ENCODE measurements at places on chromosomes 13 and 19.

- no peak for DNase-seq
Observed at GRCh38 chr13:67147342-67148133, 82.6 kb downstream of the PCDH9 start.

- DNase-seq: peak; percentile 16
Observed at GRCh38 chr19:15091918-15092753, 10.1 kb downstream of the OR1I1 start.

DNA sequence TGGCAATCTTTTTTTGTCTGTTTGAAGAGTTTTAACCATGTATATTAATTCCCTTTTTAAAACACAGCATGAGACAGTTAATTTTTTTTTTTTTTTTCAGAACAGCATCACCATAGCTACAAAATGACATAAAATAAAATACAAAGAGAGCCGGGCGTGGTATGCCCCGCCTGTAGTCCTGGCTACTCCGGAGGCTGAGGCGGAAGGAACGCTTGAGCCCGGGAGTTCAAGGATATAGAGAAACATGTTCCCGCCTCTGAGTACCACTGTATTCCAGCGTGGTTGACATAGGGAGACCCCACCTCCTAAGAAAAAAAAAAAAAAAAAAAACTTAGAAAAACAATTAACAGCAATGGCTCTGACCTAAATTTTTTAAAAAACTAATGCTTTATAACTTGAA lies 10.0 kb upstream of the INSR start:
- no peak for DNase-seq

GRCh38 chr19:49347835-49348234 lies 12.6 kb downstream of the CD37 start:
- DNase-seq: no peak

DNA sequence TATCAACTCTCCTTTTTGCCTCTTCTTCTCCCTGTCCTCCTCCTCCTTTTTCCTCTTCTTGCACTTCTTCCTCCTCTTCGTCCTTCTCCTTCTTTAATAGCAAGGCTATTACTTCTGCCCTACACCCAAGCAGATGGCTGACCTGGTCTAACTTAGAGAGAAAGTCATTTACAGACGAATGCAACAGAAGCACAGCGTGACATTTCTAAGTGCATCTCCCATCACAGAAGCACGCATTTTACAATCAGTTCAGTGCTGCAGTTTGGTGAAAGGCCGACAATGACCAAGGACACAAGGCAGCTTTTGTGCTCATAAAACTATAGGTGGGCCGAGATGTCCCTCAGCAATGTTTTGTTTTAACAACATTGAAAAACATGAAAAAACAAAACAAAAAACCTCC lies 231.5 kb downstream of the FGF14 start:
- DNase-seq: no peak

- DNase-seq: no peak
Observed at GRCh38 chr13:50357586-50358118, 342.4 kb downstream of the KCNRG start.

DNA sequence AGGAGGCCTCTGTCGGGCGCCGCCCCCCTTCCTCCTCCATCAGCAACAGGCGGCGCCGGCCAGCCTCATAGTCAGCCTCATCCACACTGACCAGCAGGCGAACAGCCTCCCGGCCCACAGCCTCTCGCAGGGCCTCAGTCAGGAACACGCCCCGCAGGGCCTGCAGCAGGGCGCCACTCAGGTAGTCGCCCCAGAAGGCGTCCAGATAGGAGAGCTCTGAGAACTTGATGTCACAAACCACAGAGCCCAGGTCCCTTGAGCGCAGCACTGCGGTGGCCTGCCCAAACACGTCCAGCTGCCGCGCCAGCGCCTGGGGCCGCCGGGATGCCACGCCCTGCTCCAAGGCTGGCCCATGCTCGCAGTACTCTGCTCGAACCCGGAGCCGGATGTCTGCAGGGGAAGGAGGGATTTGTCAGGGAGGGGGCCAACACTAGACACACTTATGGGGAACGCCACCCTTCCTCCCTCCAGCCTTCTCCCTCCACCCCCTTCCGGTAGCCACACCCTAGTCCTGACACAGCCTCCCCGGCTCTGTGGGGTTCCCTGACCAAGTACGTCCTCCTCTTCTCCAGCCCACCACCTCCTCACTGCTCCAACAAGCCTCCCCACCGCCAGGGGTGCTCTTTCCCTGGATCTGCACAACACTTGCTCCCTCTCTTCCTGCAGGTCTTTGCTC lies 17.9 kb downstream of the DEDD2 start:
- DNase-seq: peak; percentile 47

DNA sequence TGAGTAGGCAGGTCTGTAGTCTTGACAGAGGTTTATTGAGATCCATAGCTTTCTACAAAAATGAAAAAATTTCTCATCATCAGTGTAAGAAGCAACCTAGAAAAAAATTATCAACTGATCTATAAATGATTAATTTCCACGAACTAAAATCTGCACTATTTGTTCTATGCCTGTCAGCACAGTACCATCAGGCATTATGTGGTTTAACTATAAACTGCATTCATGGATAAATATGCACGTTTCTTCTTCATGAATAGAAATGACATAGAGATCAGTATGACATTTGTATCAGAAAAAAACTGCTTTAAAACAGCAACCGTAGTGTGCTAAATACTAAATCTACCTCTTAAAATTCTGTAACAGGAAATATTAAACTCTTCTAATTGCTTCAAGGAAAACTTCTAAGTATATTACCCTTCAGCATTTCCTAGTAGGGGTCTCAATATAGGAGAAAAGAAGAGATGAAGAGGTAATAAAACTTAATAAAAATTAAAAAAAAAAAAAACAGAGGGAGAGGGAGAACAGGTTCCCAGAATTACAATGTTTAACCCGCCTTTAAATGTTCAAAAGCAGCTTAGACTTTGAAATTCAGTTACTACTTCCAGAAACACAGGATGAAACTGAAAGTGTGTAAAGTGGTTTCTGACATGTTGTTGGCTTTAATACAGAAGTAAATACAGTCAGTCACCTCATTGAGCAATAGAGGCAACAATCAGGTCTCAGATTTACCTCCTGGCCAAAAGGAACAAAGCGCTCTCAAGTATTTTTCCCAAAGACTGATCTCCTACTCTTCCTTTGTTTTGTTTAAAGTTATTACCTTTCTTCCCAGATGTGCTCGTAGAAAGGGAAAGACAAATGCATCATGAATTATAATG lies 144.4 kb downstream of the DIAPH3 start:
- no peak for DNase-seq

GRCh38 chr13:32253911-32254399 lies 61.2 kb downstream of the ZAR1L start:
- no peak for DNase-seq

GRCh38 chr13:48600374-48601364 lies 53.1 kb upstream of the CYSLTR2 start:
- DNase-seq: no peak

DNA sequence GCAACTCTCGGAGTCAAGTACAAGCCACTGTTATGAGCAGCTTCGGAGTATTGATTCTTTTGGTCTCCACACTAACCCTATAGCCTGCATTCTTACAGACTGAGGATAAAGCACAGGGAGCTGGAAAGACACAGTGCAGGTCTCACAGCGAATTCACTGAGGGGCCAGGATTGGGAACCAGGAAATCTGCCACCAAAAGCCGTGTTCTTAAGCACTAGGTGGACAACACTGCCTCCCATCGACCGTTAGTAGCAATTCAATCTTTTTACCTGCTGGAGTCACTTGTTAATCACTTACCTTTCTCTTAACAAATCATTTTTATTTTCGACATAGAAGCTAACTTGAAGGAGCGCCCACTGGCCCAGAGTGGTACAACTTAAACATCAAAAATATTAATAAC lies 6.3 kb downstream of the PMIS2 start:
- peak; percentile 13 for DNase-seq

GRCh38 chr13:37686501-37686900 lies 87.9 kb upstream of the POSTN start:
- no peak for DNase-seq

GRCh38 chr19:34228347-34228746 lies 26.0 kb upstream of the GARRE1 start:
- no peak for DNase-seq

GRCh38 chr19:2327773-2328400 lies 499 bp downstream of the LSM7 start:
- DNase-seq: peak; percentile 67

GRCh38 chr19:38745316-38745715 lies 1.0 kb upstream of the CAPN12 start:
- DNase-seq: no peak

DNA sequence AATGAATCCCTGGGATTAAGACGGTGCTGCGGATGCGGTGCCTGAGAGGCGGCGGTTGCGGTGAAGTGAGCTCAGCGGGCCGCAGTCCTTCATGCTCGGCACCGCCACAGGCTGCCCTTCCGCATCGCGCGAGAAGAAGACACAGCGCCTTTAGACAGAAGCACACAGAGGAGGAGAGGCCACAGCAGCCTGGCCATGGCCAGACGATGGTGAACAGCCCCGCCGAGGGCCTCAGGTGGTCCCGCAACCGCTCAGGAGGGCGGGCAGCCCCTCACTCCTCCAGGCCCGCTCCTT lies 459.2 kb downstream of the MYO16 start:
- DNase-seq: no peak

DNA sequence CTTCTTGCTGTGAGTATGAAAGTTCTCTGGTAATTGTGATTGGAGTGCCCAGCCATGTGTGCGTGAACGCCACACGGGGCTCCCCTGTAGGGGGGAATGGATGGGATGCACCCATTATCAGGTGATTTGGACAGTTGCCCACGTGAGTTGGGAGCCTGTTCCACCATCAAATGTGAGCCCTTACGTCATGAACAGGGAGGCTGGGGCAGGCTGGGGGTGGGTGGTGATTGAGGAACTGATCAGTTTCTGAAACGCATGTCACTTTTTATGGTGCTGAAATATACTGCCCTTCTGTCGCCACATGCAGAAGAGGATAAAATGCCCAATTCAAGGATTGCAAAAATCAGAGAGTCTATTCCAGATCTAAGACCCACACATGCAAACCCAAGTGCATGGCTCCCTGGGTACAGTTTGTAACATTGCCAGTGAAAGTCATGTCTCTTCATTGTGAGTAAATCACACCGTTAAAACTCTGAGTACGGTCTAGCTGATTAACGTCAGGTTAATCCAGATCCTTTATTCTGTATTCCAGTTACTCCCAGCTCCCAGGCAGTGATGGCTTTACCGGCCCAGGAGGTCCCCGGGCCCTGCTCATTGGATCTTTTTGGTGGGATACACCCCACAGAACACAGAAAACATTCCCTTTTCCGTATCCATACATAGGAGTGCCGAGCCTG lies 90.2 kb downstream of the RAB20 start:
- no peak for DNase-seq

- DNase-seq: no peak
Observed at GRCh38 chr19:14102756-14103155, 12.2 kb upstream of the SAMD1 start.

DNA sequence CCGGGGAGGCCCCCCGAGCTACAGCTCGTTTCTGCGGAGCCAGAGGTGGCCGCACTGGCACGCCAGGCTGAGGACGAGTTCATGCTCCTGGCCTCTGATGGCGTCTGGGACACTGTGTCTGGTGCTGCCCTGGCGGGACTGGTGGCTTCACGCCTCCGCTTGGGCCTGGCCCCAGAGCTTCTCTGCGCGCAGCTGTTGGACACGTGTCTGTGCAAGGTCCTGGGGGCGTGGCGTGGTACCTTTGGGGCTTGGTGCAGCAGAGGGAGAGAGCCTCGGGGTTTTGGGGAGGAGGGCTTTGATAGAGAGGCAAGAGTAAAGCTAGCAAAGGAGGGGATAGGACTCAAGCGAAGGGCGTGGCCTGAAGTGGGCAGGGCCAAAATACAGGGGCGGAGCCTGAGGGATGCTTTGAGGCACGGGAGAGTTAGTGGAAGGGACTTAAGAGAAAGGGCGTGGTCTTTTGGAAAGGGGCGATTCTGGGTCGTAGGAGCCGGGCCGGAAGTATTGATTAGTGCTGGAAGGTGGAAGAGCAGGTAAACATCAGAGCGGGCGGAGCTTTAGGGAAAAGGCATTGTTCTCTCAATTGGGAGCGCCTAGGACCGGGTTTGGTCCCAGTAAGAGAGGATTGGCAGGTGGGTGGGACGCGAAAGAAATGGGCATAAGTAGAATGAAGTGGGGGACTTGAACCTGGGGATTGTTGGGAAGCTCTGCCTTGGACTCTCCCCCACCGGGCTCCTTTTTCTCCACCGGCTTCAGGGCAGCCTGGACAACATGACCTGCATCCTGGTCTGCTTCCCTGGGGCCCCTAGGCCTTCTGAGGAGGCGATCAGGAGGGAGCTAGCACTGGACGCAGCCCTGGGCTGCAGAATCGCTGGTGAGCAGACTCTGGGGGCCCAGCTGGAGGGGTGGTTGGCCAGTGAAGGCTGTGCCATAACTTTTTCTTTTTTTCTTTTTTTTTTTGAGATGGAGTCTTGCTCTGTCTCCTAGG lies 1.2 kb downstream of the PPM1N start:
- DNase-seq: peak; percentile 70

- DNase-seq: no peak
Observed at GRCh38 chr13:46953331-46953730, 56.5 kb upstream of the HTR2A start.

DNA sequence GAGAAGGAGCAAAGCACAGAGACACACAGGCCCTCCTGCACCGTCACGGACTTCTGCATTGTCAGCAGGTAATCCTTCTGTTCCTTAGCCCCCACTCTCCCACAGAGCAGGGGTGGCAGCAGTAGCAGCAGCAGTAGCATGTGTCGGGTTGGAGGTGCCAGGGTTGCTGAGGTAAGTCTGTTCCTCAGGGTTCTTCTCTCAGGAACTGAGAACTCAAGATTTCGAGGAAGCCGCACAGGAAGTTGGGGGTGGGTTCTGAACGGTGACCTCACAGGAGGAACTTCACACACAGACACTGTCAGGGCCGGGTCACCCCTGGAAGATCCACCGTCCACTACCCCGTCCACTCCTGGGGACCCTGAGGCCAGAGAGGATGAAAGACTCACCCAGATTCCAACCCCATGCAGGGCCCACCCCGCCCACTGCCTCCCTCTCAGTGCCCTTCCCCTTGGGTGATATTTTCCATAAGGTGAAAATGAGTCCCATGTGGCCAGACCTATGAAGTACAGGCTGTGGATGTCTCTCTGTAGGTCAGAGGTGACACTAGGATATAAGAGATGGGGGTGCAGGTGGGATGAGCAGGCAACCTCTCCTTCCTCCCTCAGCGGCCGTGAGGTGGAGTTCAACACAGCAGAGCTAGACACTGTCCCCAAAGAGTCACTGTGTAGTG lies at the start of gene SIGLEC12:
SIGLEC12 (minus strand) TSS at position 207 of the 670 bp plus-strand sequence; CDS start at position 140, 67 bp downstream.
- peak; percentile 20 for DNase-seq

DNA sequence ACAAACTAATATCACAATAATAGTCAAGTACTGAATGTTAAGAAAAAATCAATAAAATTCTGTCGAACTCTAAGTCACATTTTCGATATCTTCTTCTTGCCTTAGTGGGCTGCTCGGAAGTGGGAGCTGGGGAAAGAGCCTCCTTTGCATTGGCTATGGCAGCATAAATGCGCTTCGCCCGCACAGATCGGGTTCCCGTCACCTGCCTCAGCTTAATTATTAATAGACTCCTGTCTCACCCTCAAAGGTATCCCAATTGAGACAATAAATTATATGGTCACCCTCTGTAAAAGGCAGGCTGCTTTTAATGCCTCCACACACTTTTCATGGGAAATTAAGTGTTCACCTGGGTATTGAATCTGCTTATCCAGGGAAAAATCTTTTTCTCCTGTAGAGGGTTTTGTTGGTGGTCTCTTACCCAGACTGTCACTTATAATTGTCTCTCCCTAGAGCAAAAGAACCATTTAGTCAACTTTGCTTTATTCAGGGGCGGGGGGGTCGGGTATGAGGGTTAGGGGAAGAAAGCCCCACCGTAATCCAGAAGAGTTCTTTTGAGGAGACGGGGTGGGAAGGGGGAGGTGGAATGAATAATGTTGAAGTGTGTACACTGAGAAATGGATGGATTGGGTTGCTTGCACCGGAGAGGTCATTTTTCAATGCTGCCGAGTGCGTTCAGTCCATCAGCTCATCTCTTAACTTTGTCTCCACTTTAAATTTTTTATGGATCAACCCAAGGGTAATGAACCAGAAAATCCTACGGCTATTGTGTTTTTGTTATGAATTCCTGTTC lies 682.6 kb upstream of the SGCG start:
- no peak for DNase-seq

All from activated naive CD4-positive, alpha-beta T cell treated with Interleukin-2 at 50 U/mL for 16 hours (primary cell).